ENCODE measurements at places on chromosomes 6 and 20. TPM values are rescaled to one million over a fixed set of nuclear protein-coding genes. Genes with fewer than 3 reads are reported as not detected.
A peak's percentile ranks its signal among the peaks of the same experiment; 100 is the strongest.

DNA sequence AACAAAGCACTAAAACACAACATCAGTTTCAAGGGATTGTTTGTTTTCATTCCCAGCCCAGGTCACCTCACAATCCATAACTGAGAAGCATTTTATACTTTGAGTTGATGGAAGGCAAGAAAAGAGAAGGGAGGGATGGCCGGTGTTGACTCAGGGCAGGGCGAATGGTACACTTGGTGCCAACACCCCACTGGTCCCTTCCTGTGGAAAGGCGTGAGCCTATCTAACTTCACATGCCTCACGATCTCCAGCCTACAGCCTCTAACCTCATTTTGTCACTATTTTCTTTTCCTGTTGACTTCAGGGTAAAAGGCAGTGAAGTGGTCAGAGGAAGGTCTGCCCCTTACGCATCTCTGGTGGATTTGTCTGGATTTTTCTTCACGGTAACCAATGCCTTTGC lies 53.5 kb upstream of the SASH1 start:
- no peaks in the 10 kb centered on the region for H3K27me3 ChIP-seq
- H3K27ac ChIP-seq, result no peak overlapping the region
- no peak overlapping the region for H3K4me3 ChIP-seq
- H3K36me3 ChIP-seq, result no peaks in the 10 kb centered on the region
- H3K4me1 ChIP-seq, result no peaks in the 10 kb centered on the region

DNA sequence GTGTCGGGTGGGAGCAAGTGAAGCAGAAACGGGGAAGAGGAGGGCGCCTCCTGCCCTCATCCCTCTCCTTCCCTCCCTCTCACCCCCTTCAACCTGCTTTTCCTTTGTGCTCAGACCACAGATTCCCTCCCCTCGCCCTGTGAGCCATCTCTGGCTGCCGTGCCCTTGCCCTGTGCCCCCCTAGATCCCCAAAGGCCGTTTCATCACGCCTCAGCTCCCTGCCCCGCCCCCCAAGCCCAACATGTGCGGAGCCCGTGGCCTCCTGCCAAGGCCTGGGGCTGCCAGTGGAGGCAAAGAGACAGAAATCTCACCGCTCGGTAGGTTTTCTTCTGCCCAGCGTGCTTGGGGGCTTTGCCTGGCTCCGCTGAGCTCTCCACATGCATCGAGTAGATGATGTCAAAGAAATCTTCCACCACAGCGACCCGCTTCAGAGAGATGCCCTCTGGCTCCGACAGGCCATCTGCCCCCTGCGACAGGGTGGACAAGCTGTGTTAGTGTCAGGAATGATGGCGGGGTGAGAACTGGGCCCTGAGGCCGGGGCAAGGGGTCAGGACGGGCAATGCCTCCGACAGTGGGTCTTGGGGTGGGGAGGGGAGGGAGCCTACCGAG lies 57.6 kb downstream of the NOL4L start:
- no peak for DNase-seq
- H3K4me3 ChIP-seq, result no peak overlapping the region
- peaks cover 13% of the 10 kb centered on the region for H3K36me3 ChIP-seq
- peak overlapping the region; percentile 69 for H3K27ac ChIP-seq

DNA sequence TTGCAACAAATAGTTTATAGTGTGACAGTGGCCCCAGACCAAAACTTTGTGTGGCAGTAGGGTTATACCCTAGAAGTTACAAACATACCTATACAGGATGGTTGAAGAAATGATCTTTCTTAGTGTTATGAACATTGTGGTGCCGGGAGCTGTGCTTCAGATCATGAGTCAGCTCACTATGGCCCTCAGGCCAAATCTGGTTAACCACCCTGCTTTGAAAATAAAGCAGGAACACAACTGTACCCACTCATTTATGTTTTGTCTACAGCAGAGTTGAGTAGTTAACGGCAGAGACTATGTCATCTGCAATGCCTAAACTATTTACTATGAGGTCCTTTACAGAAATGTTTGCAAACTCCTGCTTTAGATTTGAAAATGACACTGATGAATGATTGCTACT lies 24.3 kb downstream of the AKAP7 start:
- no peaks in the 10 kb centered on the region for H3K4me1 ChIP-seq
- no peaks in the 10 kb centered on the region for H3K27me3 ChIP-seq
- H3K36me3 ChIP-seq, result no peaks in the 10 kb centered on the region
- no peak overlapping the region for H3K4me3 ChIP-seq
- H3K27ac ChIP-seq, result no peak overlapping the region
- DNase-seq, result no peak

GRCh38 chr6:109512271-109512817 lies 29.3 kb upstream of the ZBTB24 start:
- H3K4me1 ChIP-seq, result peaks cover 7% of the 10 kb centered on the region
- DNase-seq, result no peak
- no peak overlapping the region for H3K27ac ChIP-seq
- H3K4me3 ChIP-seq, result no peak overlapping the region

GRCh38 chr6:123962508-123962907 lies 158.8 kb downstream of the NKAIN2 start:
- H3K4me1 ChIP-seq, result no peaks in the 10 kb centered on the region
- no peak overlapping the region for H3K4me3 ChIP-seq
- H3K36me3 ChIP-seq, result no peaks in the 10 kb centered on the region

GRCh38 chr20:49216991-49217578 lies 2.1 kb upstream of the DDX27 start:
- H3K4me1 ChIP-seq, result peaks cover 23% of the 10 kb centered on the region
- no peaks in the 10 kb centered on the region for H3K27me3 ChIP-seq
- no peak overlapping the region for H3K27ac ChIP-seq
- peak; percentile 83 for DNase-seq
- peak overlapping the region; percentile 46 for H3K4me3 ChIP-seq

- H3K27me3 ChIP-seq, result peaks cover 4% of the 10 kb centered on the region
- no peak overlapping the region for H3K4me3 ChIP-seq
- no peak overlapping the region for H3K27ac ChIP-seq
- no peak for DNase-seq
Observed at GRCh38 chr6:40845553-40845952, 193.5 kb downstream of the UNC5CL start.

GRCh38 chr6:45986746-45987274 lies 28.9 kb downstream of the CLIC5 start:
- no peaks in the 10 kb centered on the region for H3K27me3 ChIP-seq
- H3K4me1 ChIP-seq, result no peaks in the 10 kb centered on the region
- DNase-seq, result no peak
- H3K36me3 ChIP-seq, result no peaks in the 10 kb centered on the region
- no peak overlapping the region for H3K27ac ChIP-seq

DNA sequence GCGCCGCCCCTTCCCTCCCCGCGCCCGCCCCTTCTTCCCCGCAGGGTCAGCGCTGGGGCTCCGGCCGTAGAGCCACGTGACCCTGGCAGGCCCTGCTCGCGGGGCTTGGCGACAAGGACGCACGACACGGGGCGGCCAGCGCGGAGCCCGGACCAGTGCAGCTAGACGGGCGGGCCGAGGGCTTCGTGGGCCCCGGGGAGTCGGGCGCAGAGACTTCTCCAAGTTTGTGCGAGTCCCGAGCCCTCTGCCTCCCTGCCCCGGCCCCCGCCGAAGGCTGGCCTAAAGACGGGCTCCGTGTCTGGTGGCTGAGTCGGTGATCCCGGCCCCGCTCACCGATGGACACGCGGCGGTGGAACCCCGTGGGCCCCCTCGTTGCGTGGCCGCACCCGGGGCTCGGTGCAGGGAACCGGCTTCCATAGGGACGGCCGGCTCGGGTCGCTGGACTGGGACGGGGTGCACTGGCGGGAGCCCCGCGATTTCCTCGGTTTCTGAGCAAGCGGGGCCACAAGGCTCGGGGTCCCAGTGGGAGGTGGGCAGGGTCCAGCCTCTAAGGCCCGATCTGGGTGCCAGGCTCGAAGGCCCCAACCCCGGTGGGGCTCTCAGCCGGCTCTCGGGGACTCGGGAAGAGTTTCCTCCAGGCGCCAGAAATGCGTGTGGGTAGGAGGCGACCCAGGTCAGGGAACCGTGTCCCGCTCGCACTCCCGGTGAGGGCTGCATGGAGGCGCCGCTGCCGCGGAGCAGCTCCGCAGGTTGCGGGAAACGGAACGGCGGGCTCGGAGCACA lies 452 bp upstream of the GATA5 start:
- no peaks in the 10 kb centered on the region for H3K36me3 ChIP-seq
- H3K4me3 ChIP-seq, result no peak overlapping the region
- H3K27me3 ChIP-seq, result no peaks in the 10 kb centered on the region
- H3K4me1 ChIP-seq, result no peaks in the 10 kb centered on the region
- H3K27ac ChIP-seq, result no peak overlapping the region

- H3K4me1 ChIP-seq, result no peaks in the 10 kb centered on the region
- no peak overlapping the region for H3K4me3 ChIP-seq
- no peaks in the 10 kb centered on the region for H3K36me3 ChIP-seq
- DNase-seq, result no peak
- H3K27me3 ChIP-seq, result peaks cover 3% of the 10 kb centered on the region
Observed at GRCh38 chr20:17391127-17391771, 139.9 kb downstream of the BFSP1 start.

DNA sequence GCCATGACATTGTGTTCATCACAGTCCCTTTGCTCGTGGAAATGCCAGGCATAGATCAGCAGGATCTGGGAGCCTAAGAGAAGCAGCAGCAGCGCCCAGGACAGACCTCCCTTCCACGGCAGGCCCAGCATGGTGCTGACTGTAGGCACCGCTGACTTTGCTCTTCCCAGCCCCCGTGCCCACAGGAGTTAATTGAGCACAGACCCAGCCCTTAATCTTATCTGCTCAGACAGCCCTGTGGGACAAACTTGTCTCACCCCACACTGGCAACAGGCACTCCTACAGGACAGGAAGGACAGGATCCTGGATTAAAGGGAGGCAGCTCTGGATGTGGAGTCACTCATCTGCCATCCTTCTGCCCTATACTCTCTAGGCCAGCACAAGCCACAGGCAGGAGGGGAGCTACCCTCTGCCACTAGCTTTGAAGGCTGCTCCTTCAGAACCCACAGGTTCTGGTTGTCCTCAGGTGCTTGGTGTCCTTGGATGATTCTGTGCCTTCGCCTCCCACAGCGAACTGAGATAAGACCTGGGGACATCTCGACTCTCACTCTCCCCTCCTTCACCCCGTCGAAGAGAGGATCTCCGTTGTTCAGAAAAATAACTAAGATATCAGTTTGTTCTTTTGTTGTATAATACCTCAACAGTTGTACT lies at the start of gene CST9L:
Gene CST9L (minus strand): TSS at position 165 of the 651 bp plus-strand sequence. CDS start 34 bp downstream, at position 131.
- no peaks in the 10 kb centered on the region for H3K36me3 ChIP-seq
- DNase-seq, result no peak
- H3K27ac ChIP-seq, result no peak within 1 kb of the TSS
- no peaks in the 10 kb centered on the region for H3K4me1 ChIP-seq

RSPO3 gene
- not detected for total RNA-seq

DST gene
- total RNA-seq, result 3.8 TPM

IL20RA gene
- total RNA-seq, result not detected

NFS1 gene
- 21.2 TPM for total RNA-seq

ELOVL2 gene
- not detected for total RNA-seq

HLA-DMB gene
- total RNA-seq, result 17.6 TPM

HIVEP1 gene
- 96.4 TPM for total RNA-seq
